ENCODE measurements at places on chromosomes 12 and 14. TPM values are rescaled to one million over a fixed set of nuclear protein-coding genes. Genes with fewer than 3 reads are reported as not detected.

The RASSF9 gene
- total RNA-seq: 0.46 TPM

The SLC25A3 gene
- 711 TPM for total RNA-seq

The KCNC2 gene
- not detected for total RNA-seq

The SMOC1 gene
- 21.8 TPM for total RNA-seq

The AJUBA gene
- total RNA-seq: 40.3 TPM

The VRTN gene
- not detected for total RNA-seq

The MYG1 gene
- 93.8 TPM for total RNA-seq

The TAS2R13 gene
- not detected for total RNA-seq

The SYT1 gene
- total RNA-seq: 7.7 TPM

The ACOT6 gene
- total RNA-seq: not detected

The ABCB9 gene
- total RNA-seq: 11.4 TPM

The BDKRB1 gene
- 0.58 TPM for total RNA-seq

The TMED8 gene
- 6.7 TPM for total RNA-seq

The LALBA gene
- total RNA-seq: not detected

The ALG10B gene
- 6.7 TPM for total RNA-seq

The GPRC5A gene
- 314 TPM for total RNA-seq

The SCN8A gene
- 1.4 TPM for total RNA-seq

The TEX52 gene
- not detected for total RNA-seq

The MYF6 gene
- not detected for total RNA-seq

The MANSC4 gene
- not detected for total RNA-seq

The SMCO3 gene
- not detected for total RNA-seq

The PLCZ1 gene
- not detected for total RNA-seq

The FAM90A1 gene
- 0.14 TPM for total RNA-seq

The EIF4B gene
- total RNA-seq: 258 TPM

The OTUB2 gene
- 4.2 TPM for total RNA-seq

The SDR9C7 gene
- not detected for total RNA-seq

The BEST3 gene
- total RNA-seq: 0.67 TPM

The GPD1 gene
- 0.39 TPM for total RNA-seq

The FGD4 gene
- total RNA-seq: 1.5 TPM

The KLRC2 gene
- 1.5 TPM for total RNA-seq

The TEAD4 gene
- 50.8 TPM for total RNA-seq

The PFDN5 gene
- total RNA-seq: 495 TPM

The SLC25A21 gene
- 0.89 TPM for total RNA-seq

The SMIM41 gene
- total RNA-seq: not detected

The IL26 gene
- not detected for total RNA-seq

The C1S gene
- total RNA-seq: 51.4 TPM

The LHX5 gene
- total RNA-seq: not detected

The KCNA5 gene
- total RNA-seq: not detected

The CD69 gene
- not detected for total RNA-seq

The GDF3 gene
- total RNA-seq: not detected

The KRT82 gene
- total RNA-seq: not detected

The SLC38A4 gene
- total RNA-seq: not detected

The PMCH gene
- not detected for total RNA-seq

The KRT6C gene
- not detected for total RNA-seq

The GPR84 gene
- not detected for total RNA-seq

The TTC6 gene
- 0.36 TPM for total RNA-seq

The PRKCH gene
- 4.0 TPM for total RNA-seq

Data from A549 treated with DMSO at 1 μM for 4 hours (cell line).